Activated naive CD4-positive, alpha-beta T cell treated with anti-CD3 and anti-CD28 coated beads, Interleukin-2, amount 50 U/mL, for 72 hours (primary cell): ENCODE measurements at places on chromosomes 12 and 14. TPM values are rescaled to one million over a fixed set of nuclear protein-coding genes. Genes with fewer than 3 reads are reported as not detected.

Gene TSPAN19
- not detected for total RNA-seq

Gene KLRG1
- total RNA-seq: 2.7 TPM

Gene CCDC177
- not detected for total RNA-seq

Gene FOXN4
- not detected for total RNA-seq

Gene ETNK1
- total RNA-seq: 66.5 TPM

Gene TMEM132C
- total RNA-seq: not detected

Gene HNF1A
- not detected for total RNA-seq
